ENCODE measurements at places on chromosomes 7 and 10.
A peak's percentile ranks its signal among the peaks of the same experiment; 100 is the strongest.

GRCh38 chr7:88306590-88307048, at the start of gene STEAP4:
Gene STEAP4, minus strand, starts transcription at chr7:88306894. Its CDS starts 22,625 bp downstream, at chr7:88284269.
- DNase-seq = peak; percentile 69

GRCh38 chr10:133325440-133326222, 11.1 kb downstream of the CALY start:
- peak; percentile 65 for DNase-seq

DNA sequence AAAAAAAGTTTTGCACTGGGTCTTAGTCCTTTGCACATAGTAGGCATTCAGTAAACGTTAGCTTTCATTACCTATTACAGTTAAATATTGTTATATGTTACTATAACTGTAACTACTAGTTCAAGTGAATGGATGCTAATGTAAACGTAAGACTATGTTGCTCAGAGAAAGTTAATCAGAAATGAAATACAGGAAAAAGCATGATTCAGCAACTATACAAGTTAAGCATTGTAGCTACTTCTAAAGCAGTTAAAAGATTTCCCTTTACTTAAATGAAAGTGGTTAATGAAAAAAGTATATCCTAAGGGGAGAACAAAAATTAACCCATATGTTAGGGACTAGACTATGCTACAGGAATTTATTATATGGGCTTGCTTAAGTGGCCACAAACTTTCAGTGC, 121.2 kb downstream of the SKAP2 start:
- no peak for DNase-seq

DNA sequence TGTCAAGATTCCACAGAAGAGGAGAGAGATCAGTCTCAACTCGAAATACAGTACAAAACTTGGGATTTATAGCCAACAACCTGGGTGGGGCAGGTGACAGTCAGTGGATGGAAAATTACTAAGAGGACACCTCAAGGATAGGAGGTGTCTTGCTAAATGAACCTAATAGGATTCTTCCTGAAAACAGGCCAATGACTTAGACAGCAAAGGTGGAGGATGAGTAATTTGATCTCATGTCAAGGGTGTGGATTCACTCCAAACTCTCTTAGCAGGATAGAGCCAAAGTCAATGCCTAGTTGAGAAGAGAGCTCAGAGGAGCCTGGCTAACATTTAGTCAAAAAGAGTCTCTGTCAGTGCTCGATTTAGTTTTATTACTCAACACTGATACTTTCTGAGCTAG, 106.7 kb upstream of the INSYN2A start:
- no peak for DNase-seq

DNA sequence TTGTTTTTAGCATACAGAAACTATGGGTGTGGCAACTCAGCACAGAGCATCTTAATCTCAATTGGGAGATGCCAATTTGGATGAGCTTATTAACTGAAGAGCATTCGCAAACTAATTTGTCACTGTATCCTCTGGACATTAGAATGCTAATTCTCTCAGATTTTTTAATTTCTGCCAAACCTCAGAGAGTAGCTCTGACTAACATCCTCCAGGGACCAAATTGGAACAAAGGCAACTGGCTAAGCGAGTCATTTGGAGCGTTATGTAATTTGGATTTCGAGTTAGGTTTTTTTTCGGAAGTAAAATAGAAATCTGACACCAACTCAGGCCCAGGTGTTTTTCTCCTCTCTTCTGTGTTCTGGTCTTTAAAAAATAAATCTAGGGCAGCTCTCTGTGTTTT, 201.9 kb downstream of the BMPER start:
- no peak for DNase-seq

- DNase-seq = peak; percentile 67
These were observed 6.6 kb downstream of the CPA2 start for GRCh38 chr7:130273081-130273932.

DNA sequence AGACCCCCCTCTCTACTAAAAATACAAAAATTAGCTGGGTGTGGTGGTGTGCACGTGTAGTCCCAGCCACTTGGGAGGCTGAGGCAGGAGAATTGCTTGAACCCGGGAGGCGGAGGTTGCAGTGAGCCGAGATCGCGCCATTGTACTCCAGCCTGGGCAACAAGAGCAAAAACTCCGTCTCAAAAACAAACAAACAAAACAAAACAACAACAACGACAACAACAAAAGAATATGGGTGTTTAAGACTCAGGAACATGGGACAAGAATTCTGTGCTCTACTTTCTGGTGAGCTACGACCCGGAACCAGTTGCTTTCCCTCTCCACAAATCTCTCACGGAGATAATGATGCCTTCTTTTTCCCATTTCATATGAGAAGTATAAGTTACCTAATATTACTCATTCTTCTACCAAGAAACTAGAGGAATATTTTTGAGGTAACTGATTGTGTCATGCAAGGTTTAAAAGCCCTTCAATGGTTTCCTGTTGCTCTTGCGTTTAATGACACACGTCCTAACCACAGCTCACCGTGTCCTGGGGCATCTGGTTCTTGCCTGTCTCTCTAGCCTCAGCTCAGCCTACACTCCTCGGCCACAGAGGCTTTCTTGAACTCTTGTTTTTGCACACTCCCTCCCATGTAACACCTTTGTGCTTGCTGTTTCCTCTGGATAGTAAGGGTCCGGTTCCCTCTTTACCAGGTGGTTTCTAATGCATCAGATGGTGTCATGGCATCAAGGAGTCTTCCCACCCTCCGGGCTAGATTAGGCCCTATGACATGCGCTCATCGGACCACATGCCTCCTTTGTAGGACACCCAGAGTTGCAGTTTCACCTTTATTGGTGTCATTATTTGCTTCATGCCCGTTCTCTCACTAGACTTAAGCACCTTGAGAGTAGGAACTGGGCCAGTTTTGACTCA, 67.5 kb downstream of the PFKFB3 start:
- no peak for DNase-seq

Measured in H1 (cell line).